ENCODE measurements at places on chromosomes 3 and 15.

GRCh38 chr3:146968204-146968651 lies 363.1 kb upstream of the PLSCR5 start:
- no peak for DNase-seq

GRCh38 chr3:188706599-188706998 lies 465.2 kb upstream of the TPRG1 start:
- no peak for DNase-seq

DNA sequence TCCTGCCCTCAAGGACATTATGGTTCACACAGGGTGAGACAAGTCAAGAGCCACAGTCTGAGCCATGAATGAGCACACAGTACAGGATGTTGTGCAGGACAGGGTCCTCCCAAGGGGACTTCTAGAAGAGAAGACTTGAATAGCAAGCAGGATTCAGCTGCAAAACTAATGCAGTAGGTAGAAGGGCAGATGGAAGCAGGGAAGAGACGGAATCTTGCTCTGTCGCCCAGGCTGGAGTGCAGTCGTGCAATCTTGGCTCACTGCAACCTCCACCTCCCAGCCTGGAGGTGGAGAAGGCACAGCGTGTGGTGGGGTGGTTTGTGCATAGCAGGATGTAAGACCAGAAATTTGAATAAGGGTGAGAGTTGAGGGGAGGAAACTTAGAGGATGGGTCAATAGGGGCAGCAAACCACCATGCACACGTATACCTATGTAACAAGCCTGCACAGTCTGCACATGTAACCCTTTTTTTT lies 8.0 kb downstream of the BCL2L10 start:
- no peak for DNase-seq

DNA sequence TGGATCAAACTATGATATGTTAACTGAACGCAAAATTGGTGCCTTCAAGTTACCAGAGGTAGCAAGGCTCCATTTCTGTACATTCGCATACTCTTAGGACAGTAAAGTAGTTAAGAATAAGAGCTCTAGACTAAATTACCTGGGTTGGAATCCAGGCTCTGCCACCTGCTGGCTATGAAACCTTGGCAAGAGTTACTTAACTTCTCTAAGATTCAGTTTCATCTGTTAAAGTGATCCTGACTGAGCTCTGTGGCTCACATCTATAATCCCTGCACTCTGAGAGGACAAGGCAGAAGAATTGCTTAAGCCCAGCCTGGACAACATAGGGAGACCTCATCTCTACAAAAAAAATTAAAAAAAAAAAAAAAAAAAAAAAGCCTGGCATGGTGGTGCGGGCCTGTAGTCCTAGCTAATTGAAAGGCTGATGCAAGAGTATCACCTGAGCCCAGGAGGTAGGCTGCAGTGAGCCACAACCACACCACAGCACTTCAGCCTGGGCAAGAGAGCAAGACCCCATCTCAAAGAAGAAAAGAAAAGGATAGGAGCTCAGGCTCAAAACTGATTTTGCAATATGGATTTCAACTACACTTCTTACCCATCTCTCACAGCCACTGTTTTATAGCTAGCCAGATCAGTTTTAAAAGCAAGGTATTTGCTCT lies 21.3 kb downstream of the GSK3B start:
- no peak for DNase-seq

- DNase-seq, result no peak
These were observed 28.3 kb upstream of the ATP2B2 start for GRCh38 chr3:10533737-10534023.

GRCh38 chr15:70264738-70265465 lies 167.2 kb upstream of the TLE3 start:
- no peak for DNase-seq

DNA sequence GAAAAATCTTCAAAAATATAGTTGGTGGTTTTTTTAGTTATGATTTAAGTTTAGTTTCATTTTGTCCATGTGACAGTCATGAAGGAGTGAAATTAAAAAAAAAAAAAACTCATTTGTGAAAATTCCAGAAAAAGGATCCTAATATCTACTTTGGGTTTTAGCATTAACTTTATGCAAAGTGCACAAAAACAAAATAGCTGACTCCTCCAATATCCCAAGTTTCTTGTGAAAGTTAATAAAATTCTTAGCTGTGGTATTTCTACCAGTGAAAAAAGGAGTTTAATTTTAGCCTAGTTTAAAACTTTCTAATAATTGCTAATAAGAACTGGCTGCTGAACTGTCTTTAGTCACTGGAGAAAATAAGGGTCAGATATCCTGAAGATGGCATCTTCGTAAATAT lies 40.8 kb upstream of the RASA2 start:
- DNase-seq, result no peak

GRCh38 chr3:31934018-31934417 lies 47.0 kb downstream of the OSBPL10 start:
- DNase-seq, result no peak

DNA sequence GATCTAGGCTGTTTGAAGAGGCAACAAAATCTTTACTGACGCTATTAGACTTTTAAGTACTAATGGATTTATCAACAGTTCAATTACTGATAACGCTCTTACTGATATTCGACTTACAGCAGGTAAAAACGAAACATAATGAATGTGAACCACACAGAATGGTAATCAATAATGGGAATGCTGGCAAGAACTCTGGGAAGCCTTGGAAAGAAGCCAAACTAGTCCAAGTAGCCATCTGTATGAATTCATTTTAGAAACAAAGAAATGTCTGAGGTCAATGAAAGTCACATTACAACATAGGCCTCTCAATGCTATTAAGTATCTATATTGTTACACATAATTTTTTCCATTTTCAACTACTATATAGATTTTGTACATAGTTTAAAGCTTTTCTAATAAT lies 130.0 kb downstream of the DMXL2 start:
- DNase-seq, result no peak

GRCh38 chr15:78565097-78565950 lies at the start of gene CHRNA5:
CHRNA5 (plus strand) TSS chr15:78565520; CDS start chr15:78565720, 200 bp downstream.
- no peak for DNase-seq

DNA sequence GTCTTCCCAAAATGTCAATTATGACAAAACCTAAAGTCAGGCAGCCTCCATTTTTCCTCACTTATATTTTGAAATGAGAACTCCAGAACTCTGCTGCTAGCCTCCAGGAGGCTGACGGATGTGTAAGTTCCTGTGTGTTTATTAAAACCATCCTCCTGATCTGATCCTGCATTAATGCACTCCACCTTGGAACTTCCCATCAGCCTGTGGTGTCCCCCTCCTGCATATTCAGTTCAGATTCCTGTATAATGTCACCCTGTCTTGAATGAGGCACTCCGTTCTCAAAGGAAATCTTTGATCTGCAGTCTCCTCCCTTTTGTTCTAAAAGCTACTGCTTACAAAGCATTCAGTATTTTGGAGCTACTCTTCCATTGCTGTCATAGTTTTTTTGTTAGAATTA lies 318.2 kb upstream of the ONECUT1 start:
- DNase-seq, result no peak

DNA sequence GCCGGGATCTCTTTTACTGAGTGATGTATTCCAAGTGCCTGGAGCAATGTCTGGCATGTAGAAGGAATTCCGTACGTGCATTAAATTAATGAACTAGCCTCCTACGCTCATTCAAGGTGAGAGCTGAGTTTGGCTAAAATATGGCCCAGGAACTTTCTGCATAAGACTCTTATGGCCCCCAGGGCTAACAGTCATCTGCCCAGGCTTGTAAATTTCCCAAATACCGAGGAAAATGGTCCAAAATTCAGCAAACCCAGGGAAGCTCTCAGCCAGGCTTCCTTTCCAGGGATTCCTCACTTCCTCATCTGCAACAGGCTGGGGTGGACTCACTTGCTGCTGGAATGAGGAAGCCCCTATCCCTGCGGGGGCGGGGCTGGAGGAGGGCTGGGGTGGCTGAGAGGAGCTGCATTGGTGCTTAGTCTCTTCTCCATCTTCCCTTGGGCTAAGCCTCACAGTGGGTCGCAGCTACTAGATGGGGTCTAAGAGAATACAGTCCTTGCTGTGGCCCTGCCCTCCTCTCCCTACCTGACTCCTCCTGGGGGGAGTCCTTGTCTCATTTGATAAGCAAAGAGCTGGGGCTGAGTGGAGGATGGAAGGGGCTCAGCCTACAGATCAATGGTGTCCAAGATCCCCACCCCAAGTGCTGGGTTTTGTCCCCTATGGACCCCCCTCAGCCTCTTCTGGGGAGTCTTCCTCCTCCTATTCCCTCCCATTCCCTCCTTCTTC lies 28.5 kb upstream of the APOD start:
- DNase-seq, result no peak

DNA sequence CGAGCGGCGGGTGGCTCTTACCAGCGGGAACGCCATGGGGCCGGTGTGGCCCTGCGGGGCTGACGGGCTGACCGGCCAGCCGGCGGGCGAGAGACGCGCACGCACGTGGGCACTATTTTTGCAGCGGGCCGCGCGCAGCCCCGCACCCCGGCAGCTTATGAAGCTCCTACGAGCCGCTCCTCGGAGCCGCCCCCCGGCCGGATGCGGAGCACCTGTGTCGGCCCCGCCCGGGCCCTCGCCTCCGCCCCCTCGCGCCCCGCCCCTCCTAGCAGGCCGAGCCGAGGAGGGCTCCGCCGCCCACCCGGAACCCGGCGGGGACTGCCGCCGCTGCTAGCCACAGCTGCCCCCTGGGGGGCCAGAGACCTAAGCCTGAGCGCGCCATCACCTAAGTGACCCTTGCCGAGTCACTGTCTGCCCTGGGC lies 683 bp upstream of the CPEB1 start:
- DNase-seq, result peak; percentile 22

GRCh38 chr15:40100123-40100946 lies 8.3 kb downstream of the BMF start:
- no peak for DNase-seq

DNA sequence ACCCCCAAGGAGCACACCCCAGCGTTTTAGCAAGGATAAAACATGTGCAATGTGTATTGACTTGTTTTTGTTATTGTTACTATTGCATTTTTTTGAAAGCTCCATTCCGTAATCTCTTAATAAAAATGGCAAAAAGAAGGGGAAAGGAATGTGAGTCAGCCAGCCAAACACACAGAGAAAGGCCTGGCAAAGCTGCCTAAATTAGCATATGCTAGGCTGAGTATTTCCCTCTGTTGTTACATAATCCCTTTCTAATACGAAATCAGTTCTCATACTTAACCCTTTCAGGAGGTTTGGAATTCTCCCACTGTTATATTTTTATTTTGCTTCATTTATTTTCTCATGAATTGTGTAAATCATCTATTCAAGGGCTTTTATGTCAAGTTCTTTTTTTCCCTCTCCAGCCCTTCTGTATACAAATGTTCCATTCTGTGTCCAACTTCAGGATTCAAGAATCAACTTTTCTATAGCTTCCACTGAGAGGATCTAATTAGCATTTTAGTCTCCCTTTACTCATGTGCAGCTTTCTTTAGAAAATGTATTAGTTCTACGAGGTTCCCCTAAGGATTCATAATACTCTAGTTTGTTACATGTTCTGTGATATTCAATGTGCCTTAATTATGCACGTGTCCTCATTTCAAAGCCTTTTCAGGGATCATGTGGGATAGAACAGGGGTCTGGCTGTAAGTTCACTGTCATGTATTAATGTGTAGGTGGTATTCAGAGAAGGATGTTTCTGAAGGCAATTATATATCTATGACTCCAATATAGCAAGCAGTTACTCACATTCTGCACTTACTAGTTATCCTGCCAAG lies 9.2 kb downstream of the CADM2 start:
- no peak for DNase-seq

DNA sequence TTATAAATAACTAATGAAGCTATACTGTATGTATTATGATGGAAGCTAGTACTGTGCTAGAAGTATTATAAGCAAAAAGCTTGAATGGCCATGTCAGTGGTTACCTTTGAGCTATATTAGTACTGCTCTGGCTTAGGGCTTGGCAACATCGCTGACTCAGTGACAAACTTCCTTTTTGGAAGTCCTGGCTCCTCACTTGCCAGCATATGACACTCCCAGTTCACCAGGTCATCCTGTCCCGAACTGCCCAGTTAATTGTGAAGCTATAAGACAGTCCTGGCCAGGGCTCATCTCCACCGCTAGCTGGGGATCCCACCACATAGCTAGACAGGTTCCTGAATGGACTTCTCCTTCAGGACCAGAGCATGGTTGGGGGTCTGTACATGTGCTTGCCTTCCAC lies 31.9 kb downstream of the RAB8B start:
- DNase-seq, result no peak

DNA sequence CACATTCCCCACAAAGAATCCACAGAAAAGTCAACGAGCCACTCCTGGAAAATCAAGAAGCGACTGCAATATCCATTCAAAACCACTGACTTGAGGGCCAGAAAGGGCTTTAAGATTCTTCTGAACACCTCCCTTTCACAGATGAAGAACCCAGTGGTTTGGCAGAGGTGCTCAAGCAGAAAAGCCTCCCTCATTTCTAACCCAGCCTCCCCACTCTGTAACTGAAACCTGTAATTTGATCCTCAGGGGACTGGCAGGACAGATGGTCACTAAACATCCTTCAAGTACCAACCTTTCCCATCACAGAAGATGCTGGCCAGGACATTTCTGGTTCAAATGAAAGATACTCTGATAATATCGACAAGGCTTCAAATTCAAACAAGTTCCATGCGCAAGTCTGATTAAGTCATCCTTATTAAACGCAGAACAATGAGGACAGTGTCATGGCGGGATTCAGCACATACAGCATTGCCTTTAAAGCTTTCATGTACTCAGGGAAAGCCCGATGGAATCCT lies 5.5 kb downstream of the SEMA5B start:
- DNase-seq, result no peak

- no peak for DNase-seq
These were observed 279.1 kb upstream of the PLSCR5 start for GRCh38 chr3:146884296-146884695.

DNA sequence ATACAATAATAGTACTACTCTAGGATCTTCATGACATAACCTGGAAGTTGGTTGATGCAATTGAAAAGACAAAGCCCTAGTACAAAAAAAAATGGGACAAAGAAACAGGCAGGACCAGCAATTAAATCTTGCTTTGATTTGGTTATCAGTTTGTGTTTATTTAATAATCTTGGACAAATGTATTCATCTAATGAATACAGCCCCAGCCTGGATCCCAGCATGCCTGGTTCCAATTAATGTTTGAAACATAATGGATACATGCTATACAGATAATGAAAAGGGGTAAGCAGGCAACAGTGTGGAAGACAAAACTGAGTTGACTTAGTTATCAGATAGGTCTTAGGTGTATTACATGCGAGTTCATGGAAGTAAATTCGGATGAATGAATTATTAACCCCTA lies 29.6 kb upstream of the SATB1 start:
- no peak for DNase-seq

- no peak for DNase-seq
These were observed 40.2 kb upstream of the ZFAND6 start for GRCh38 chr15:80019168-80019745.

- DNase-seq, result no peak
These were observed 8.4 kb upstream of the FSTL1 start for GRCh38 chr3:120459196-120459595.

Data from CD4-positive, alpha-beta T cell treated with Interleukin-15 for 1 hour (primary cell).